ENCODE measurements at places on chromosomes 16 and 17. TPM values are rescaled to one million over a fixed set of nuclear protein-coding genes. Genes with fewer than 3 reads are reported as not detected.

The CHST4 gene
- not detected for total RNA-seq

- DNase-seq, result no peak
These were observed 61.0 kb upstream of the DNAJA2 start for GRCh38 chr16:47034455-47034854.

The FAM20A gene
- total RNA-seq, result not detected

The KRT15 gene
- not detected for total RNA-seq

GRCh38 chr16:23156110-23156509 is 6.9 kb upstream of the USP31 start:
- DNase-seq, result no peak

GRCh38 chr17:72542317-72542716 is 421.5 kb downstream of the SOX9 start:
- DNase-seq, result no peak

GRCh38 chr16:56068314-56068713 is 123.0 kb upstream of the GNAO1 start:
- no peak for DNase-seq

GRCh38 chr17:57456622-57457021 is 200.3 kb downstream of the MSI2 start:
- DNase-seq, result no peak

The WNK4 gene
- 0.16 TPM for total RNA-seq

The KLHL10 gene
- total RNA-seq, result not detected

DNA sequence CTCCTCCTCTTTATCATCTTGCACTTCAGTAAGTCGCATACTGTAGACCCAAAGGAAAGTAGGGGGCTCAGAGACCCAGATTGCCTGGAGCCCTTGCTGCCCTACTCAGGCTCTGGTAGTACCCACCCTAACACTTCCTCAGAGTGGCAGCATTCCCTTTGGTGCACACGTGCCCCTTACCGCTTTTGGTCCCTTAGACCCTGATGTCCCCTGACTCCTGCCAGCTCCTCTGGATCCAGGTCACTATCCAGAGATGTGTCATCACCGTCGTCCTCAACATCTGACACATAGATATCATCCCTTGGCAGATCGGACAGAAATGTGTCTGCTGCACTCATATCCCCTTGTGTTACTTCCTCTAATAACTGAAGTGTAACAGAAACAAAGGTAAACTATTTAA is 5.4 kb upstream of the PSMC5 start:
- no peak for DNase-seq

DNA sequence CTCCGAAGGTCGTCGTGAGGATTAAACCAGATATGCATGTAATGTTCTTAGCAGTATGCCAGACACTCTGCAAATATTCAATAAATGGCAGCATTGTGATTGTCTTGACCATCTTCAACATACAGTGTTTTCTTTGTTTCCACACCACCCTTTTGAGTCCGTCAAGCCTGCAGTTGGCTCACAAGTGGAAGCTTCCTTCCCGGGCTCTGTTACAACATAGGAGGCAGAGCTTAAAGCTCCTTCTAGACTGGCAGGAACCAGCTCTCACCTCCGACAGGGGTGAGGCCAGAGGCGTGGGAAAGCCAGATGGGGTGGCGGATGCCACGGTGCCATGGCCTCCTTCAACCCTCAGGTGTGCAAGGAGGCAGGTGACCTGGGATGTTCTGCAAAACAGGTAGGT is 138.3 kb downstream of the FOXL1 start:
- no peak for DNase-seq
